Stimulated activated CD4-positive, alpha-beta T cell treated with anti-CD3 and anti-CD28 coated beads, TNF-alpha, amount 100 ng/mL, for 24 hours (primary cell): ENCODE measurements at places on chromosomes 1 and 21.

DNA sequence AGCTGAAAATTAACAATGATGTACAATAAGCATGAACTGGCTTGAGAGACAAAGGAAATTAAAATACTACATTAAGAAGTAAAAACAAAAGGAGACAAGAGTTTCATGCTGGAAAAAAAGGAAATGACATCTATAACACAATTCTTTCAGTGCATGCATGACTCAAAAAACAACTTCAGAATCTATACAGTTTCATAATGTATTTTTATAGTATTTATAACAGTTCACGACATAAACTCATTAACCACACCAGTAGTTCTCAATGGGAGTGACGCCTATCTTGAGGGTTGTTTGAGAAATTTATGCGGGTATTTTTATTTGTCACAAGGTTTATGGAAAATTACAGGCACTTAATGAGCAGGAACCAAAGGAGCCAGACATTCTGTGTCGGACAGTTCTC lies 168.5 kb downstream of the SMYD3 start:
- no peak for DNase-seq

DNA sequence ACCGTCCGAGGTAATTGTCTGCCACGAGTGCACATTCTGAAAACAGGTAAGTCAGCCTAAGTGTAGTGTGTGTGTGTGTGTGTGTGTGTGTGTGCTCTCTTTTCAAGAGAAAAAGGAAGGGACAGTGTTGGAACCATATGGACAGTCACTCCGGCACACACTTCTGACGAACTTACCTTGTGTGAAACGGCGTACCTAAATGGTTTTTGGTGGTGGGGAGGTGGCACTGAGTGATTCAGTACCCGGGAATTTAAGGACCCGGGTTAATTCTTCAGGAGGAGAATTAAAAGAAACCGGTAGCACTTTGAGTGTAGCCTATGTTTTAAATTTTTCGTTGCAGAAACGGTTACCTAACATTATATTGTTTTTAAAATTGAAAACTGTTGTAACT lies 286 bp downstream of the ODR4 start:
- DNase-seq: no peak

GRCh38 chr1:176691251-176692228 lies 228.6 kb downstream of the PAPPA2 start:
- DNase-seq: no peak

GRCh38 chr1:58748666-58749065 lies 35.2 kb downstream of the JUN start:
- DNase-seq: no peak
